ENCODE measurements at places on chromosomes 2 and 18.

DNA sequence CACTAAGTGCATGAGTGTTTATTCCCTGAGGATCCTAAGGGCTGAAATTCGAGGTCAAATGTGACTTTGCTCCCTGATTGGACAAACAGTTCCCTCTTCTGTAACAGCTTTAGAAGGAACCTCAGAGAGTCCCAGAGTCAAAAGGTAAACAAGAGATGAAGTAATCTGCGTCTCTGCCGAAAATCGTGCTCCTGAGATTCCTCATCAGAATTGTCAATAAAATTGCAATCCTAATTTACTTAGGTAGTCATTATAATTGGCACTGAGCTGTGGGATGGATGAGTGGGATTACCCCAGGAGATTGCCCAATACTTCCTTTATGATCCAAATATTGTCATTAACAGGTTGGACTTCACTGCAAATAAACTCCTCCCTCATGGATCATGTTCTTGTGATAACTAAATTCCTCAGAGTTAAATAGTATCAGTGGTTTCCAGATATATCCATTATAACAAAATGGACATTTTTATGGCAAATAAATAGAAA, 907 bp upstream of the SUCLG1 start:
- no peak for DNase-seq

DNA sequence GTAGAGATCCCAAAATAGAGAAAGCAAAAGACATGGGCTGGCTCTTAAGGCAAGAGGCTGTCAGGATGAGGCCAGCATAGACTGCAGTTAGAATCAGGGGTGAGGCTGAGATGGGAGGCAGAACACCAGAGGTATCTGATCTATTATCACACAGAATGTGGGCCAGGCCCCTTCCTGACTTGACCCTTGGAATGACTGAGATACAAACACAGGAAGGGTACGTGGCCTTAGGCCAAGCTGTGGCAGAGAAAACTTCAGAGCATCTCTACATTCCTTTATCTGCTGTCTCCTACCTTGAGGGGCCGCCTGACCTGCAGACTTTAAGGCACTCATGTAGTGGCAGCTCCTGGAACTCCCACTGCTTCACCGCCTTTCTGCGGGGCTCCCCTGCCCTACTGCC, 28.4 kb downstream of the TMEM17 start:
- DNase-seq = no peak

GRCh38 chr18:51739044-51739666, 541.7 kb upstream of the MEX3C start:
- DNase-seq = no peak

DNA sequence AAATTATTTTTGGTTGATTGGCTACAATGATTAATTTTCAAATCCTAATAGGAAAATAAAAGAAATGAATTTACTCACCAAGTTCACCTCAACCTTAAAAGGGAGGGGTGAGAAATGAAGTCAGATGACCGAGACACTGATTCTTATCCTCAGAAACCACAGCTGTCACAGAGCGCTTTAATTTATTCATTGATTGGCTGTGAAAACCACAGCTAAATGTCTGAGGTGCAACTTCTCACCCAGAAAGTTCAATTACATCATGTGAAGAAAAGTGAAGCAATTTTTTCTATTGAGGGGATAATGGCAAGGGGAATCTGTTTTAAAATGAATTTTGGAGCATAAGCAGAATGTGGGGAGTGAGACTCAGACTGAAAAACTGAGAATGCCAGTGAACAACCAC, 128.4 kb downstream of the RNF152 start:
- no peak for DNase-seq

GRCh38 chr2:75022516-75022915, 64.1 kb downstream of the POLE4 start:
- DNase-seq = no peak

DNA sequence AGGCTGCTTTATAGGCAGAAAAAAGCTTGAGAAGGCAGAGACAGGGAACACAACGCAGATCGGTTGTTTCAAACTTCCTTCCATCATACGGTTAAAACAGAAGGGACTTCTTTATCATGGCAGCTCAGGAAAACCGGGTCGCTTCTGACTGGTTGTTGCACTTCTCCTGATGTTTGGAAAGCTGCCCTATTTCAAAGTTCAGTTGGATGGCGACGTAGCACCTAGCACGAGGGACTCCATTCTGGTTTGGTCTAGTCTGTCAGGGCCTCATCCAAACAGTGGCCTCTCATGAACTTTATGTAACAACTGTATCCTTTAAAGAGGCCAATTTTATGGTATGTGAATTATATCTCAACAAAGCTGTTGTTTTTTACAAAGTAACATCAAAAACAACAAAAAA, 210.1 kb upstream of the RAB12 start:
- DNase-seq = no peak

DNA sequence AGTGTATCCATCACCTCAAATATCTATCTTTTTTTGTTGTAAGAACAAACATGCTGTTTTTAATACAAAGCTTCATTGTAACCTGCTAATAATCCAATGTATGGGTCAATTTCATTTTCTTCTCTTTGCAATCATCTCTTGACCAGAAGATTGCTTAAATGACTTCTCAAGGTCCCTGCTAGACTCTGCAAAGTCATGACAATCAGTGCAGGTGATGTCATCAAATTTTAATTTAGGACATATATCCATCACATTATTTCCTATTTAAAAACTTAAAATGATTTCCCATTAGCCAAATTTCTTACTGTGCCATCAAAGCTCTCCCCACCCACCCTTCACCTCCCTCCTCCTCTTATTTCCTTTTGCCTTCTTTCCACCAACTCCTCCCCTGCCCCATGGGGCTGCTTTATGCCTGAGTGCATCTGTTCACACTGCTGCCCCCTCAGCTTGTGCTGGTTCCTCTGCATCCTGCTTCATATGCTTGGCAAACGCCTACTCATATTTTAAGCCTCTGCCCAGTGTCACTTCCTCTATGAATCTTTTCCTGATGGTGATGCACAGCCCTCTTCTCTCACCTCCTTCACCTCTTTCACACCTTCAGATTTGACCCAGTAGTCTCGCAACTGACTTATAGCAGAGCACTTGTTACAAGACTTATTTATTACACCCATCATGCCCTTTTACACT, 20.3 kb downstream of the PLEK start:
- peak; percentile 27 for DNase-seq

- no peak for DNase-seq
Observed at GRCh38 chr2:118255301-118255700, 167.0 kb downstream of the INSIG2 start.

- no peak for DNase-seq
Observed at GRCh38 chr2:46863882-46864281, 51.7 kb downstream of the MCFD2 start.

GRCh38 chr2:227154986-227155774, 8.8 kb downstream of the COL4A4 start:
- DNase-seq = no peak

DNA sequence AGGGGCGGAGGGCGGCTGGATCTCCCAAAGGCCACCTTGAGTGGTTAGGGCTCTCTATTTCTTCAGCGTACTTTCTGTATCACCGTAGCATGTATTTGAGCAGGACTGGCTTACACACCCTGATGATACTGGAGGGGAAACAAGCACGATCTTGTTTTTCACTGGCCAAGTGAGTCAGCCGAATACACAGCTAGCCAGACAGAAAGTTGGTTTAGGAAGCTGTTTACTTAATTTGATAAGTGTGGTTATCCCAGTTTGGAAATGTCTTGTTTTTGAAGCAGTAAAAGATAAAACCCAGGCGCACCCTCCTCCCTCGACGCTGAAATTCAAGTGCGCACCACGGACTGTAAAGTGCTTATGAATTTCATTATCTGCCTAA, 582 bp downstream of the RIOK3 start:
- no peak for DNase-seq

- DNase-seq = no peak
Observed at GRCh38 chr2:112730216-112730615, 9.4 kb downstream of the NT5DC4 start.

- no peak for DNase-seq
Observed at GRCh38 chr2:58798676-58799208, 557.6 kb upstream of the FANCL start.

DNA sequence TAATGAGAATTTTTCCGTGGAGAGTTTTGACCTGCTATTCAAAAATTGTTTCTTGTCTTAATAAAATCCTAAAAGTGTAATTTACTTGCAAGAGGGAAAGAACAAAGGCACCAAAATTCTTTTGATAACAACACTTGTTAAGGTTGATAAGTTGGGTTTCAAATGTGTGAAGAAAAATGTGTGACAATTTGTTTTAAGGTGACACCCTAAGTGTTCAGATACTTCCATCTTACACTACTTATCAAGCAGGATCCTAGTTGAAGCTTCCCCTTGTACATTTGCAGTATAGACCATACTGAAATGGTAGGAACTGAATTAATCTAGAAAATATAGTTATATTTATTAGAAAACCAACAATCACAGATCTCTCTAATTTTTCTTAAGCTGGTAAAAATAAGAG, 204.6 kb downstream of the ARHGAP15 start:
- DNase-seq = no peak

- no peak for DNase-seq
Observed at GRCh38 chr18:9712130-9712577, 4.1 kb downstream of the RAB31 start.

- DNase-seq = no peak
Observed at GRCh38 chr18:45060102-45060501, 379.4 kb downstream of the SETBP1 start.

DNA sequence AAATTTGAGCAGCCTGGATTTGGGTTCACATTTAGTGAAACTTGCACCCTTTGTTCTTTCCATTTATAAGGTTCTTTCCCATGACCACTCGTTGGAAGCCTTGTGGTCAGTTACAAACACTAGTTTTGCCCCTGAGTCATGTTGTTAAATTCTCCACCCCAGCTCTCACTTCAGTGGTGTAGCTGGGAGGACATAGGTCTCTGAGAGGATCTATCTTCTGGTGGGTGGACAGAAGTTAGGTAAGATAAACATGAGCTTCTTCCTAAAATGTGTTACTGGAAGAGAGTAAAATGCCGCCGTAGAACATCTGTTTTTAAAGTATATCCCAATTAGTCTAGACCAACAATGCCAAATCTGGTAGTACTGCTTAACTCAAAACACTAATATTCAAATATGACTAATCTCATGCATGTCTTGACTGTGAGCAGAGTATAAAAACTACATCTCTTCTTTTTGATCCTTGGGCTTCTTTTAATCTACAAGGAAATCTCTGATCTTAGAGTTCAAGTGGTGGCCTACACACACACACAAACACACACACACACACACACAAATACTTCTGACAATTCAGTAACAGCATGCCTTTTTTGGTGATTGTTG, 162.6 kb upstream of the FN1 start:
- no peak for DNase-seq

- no peak for DNase-seq
Observed at GRCh38 chr18:77342736-77343135, 93.1 kb downstream of the GALR1 start.

DNA sequence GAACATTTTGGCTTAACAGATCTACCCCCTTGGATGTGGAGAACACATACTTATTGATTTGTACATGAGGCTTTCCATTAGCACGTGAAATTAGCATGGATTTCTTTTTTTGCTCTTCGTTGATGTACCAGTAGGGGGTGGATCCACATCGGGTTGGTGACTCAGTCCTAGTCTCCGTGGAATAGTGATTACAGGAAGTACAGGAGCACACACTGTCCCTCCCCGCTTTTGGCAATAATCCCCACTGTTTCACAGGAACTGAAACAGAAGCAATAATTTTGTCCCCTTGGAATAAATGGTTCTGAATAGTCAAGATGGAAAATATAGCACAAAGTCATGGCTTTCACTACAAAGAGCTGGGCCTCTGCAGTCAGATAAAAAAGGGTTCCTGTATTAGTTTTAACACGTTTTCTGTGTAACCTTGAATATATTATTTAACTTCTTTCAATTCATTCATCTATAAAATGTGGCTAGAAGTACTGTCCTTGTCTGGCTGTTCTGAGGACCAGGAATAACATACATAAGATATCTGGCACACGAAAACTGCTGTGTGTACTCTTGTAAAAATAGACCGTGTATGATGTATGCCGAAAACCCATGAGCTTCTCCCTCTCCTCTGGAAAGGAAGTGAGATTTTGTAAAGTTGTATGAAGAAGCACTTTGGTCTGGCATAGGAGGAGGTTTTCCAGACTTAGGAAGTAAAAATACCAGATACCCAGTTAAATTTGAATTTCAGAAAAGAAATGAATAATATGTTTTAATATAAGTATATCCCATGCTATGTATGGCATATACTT, 229.2 kb downstream of the GALR1 start:
- no peak for DNase-seq

DNA sequence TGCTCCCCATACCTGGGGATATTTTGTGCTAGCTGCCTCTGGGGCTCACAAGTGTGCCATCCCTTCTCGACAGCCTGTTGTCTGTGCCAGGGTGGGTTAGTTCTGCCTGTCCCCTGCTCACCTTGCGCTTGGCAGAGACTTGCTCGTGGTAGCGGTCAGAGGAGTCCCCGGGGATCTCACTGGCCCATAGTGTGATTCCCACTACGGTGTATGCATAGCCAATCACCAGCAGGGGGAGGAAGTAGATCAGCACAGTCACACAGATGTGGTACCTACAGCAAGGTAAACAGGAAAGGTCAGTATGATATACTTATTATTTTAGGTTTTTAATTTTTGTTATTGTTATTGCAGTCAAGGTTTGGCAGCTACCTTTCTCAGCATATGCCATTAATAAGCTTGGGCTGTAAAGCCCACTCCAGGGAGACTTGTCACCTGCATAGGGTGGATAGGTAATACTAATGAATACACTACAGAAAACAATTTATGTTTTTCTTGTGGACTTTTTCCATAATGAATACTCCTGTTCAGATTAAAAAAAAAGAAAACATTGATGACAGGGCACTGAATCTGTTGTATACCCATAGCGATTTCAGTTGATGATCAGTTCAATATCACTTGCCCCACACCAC, 95.2 kb downstream of the POLE4 start:
- DNase-seq = no peak

- DNase-seq = no peak
Observed at GRCh38 chr2:139259422-139260051, 479.3 kb upstream of the NXPH2 start.

- no peak for DNase-seq
Observed at GRCh38 chr2:48914477-48915089, 159.1 kb upstream of the LHCGR start.

GRCh38 chr2:70671092-70671675, 96.8 kb downstream of the ADD2 start:
- DNase-seq = no peak

- DNase-seq = no peak
Observed at GRCh38 chr2:45984896-45985473, 312.2 kb upstream of the EPAS1 start.

DNA sequence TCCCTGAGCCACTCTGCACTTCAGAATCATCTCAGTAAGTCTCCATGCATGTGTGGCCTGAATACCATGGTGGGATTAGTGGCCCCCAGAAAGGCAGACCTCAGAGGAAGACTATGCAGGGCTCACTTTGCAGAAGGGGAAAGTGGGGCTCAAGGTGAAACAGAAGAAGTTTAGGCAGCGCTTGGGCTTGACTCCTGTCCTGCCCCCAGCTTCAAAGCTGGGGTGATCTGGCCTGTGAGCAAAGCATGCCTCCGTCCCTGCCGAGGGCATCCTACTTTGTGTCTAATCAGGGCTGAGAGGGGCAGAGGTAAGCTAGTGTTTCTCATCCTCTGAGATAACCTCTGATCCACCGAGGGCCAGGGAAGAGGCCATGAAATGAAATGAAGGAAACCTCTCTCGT, 7.9 kb downstream of the CAPN13 start:
- no peak for DNase-seq

GRCh38 chr2:175431101-175431946, 249.8 kb upstream of the ATP5MC3 start:
- no peak for DNase-seq

- DNase-seq = no peak
Observed at GRCh38 chr18:27447930-27448329, 262.8 kb upstream of the CHST9 start.

All from stimulated activated CD8-positive, alpha-beta memory T cell treated with anti-CD3 and anti-CD28 coated beads, Interleukin-15, amount 100 ng/mL, for 4 hours (primary cell).